K562 (cell line): ENCODE measurements at places on chromosomes 16 and 17. TPM values are rescaled to one million over a fixed set of nuclear protein-coding genes. Genes with fewer than 3 reads are reported as not detected.

Gene TNFRSF13B
- not detected in 2 replicates for polyA plus RNA-seq

Gene ARHGAP44
- 0.01 TPM in 1 of 2 replicates, not detected in the other for polyA plus RNA-seq

DNA sequence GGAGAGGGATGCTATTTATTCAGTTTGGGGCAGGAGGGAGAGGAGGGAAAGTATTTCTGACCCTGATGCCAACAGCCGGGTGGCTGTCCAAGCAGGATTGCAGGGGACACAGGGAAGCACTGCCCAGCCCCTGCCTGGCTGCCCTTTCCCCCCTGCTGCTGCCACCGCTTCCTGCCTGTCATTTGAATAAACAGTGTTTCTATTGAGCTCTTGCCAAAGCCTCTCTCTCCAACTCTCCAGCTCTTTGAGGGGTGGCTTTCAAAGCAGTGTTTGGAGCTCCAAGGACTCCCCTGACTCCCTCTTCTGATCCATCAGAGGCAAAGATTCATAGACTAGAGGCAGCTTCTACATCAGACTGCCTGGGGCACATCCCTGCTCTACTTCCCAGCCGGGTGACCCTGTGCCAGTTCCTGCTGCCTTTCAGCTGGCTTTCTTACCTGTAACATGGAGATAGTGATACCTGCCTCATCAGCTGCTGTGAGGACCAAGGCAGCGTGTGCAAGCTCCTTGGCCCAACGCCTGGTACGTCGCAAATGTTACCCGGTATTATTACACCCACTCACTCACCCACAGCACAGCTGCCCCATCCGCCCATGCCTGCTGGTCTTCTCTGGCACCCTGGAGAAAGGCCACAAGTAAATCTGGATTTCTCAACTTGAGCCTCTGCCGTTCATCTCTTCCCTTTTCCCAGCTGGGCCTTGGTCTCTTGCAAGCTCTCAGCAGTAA is 9.5 kb downstream of the PROCA1 start:
- DNase-seq, result no peak

GRCh38 chr16:81492311-81492761 is 47.7 kb downstream of the CMIP start:
- DNase-seq, result no peak

DNA sequence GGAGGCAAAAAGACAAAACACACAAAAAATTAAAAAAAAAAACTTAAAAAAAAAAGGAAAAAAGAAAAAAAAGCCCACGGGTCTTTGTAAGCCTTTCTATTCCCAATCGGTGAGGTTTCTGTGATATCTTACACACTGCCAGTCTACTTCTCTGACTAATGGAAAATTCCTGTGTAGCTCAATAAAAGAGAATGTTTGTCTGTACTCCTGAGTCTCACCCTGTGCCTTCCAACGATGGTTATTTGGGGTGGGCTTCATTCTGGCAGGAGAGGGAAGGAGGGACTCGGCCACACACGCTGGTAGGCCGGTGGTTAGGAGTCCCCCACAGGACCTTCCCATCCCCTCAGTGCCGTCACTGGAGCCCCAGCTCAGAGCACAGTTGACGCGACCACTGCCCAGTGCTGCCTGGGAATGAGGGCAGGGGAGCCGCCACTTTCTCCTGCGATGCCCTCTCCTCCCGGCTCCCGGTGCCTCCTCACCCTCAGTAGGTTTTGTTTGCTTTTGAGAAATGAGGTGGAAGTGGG is 68.0 kb downstream of the AMFR start:
- no peak for DNase-seq

- DNase-seq, result no peak
These were observed 50.7 kb upstream of the ADCY7 start for GRCh38 chr16:50215680-50216079.
